ENCODE measurements at places on chromosomes 13 and 19.

GRCh38 chr19:49924004-49924880 is 4.8 kb upstream of the ATF5 start:
- no peak for DNase-seq

GRCh38 chr13:77143431-77143830 is 116.5 kb upstream of the FBXL3 start:
- no peak for DNase-seq

DNA sequence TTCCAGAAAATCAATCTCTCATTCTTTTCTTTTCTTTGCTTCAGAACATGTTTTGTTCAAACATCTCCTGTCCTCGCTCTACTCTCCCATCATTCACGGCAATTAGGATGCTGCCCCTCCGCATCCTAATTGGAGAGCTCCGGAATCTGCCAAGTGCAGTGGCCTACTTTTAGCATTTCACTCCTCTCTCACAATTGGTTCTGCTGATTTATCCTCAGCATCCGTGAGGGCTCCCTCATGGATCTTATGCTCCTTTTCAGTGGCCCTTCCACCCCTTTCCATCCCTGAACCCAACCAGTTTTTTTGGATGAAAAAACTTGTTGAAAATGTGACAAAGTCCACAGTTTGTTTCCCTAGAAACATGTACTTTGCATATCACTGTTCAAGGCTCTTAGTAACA is 22.4 kb downstream of the AMER2 start:
- DNase-seq = no peak

DNA sequence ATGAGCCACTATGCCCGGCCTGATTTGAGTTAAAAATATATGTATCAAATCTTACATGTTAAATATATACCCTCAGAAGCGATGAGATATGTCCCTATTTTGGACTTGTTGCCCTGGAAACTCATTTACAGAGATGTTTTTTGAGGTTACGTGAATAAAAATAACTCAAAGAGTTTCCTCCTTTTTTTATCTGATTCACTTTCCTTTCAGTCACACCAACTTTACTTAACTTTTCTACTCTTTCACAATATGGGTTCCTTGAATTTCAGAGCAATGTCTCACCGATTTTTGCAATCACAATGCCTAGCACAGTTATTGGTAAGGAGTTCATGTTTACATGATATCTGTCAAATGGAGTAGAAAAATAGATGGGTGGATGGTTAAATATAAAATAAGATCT is 2.3 kb downstream of the OR7C2 start:
- no peak for DNase-seq

GRCh38 chr13:92315265-92315664 is 911.3 kb upstream of the GPC6 start:
- DNase-seq = no peak
